ENCODE measurements at places on chromosomes 2 and 18.

DNA sequence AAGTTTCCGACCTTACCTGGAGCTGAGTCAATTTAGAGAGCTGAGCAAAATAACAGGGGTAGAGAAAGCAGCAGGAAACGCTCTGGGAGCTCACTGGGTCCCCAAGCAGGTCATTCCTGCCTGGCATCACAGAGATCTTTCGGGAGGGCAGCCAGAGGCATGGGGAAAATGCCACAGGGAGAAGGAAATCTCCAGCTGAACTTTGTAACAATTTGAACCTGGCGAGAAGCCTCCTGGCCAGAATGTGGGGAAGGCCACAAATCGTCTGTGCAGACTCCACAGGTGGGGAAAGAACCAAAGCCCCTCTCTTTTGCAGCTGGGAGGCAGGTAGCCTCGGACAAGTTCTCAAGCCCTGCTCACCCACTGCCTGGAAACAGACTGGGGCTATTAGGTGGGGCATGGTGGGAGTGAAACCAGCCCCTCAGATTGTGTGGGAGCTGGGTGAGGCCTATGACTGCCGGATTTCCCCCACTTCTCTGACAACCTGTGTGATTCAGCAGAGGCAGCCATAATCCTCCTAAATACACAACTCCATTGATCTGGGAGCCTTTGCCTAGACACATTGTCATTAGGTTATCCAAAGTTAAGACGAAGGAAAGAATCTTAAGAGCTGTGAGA is 53.9 kb downstream of the INO80D start:
- DNase-seq = no peak

- no peak for DNase-seq
These were observed 130.3 kb upstream of the BCL2L11 start for GRCh38 chr2:110990440-110990839.

DNA sequence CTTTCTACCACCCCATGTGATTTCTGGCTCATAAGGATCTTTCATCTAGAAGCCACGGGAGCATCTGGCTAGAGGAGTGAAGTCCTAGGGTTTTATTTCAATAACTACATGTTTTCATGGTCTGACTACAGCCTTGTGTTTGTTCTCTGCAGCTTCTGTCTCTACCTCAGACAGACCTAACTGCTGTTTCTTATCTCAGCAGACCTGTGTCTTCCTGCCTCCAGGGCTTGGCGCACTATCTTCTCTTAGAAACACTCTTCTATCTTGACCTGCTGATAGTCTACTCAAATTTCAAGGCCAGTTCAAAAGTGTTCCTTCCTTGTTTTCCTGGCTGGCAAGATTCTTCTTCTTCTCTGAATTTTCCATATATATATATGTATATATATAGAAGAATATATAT is 11.0 kb upstream of the TRIB2 start:
- DNase-seq = no peak

GRCh38 chr18:66795051-66795450 is 191.2 kb upstream of the CDH19 start:
- DNase-seq = no peak

GRCh38 chr2:216491793-216492596 is 6.6 kb upstream of the RPL37A start:
- no peak for DNase-seq

- no peak for DNase-seq
These were observed 174.5 kb downstream of the MYCN start for GRCh38 chr2:16114836-16115235.

DNA sequence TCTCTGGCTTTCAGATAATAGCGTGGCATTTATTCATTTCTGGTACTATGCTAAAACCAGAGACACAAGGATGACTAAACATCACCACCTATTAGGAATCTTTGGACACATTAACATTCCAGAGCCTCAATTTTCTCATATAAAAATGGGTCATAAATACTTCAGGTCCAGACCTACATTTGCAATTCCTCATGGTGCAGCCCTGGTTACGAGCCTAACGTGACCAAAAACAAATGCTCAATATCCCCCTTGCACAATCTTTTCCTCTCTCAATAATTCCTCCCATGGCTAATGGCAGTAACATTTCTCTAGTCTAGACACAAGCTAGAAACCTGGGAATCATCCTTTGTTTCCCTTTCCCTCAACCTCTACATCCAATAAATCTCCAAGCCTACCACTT is 112.8 kb upstream of the NABP1 start:
- DNase-seq = no peak

GRCh38 chr2:27967076-27967475 is 76.5 kb downstream of the BABAM2 start:
- DNase-seq = no peak

GRCh38 chr18:67476585-67476984 is 39.9 kb downstream of the DSEL start:
- DNase-seq = no peak

DNA sequence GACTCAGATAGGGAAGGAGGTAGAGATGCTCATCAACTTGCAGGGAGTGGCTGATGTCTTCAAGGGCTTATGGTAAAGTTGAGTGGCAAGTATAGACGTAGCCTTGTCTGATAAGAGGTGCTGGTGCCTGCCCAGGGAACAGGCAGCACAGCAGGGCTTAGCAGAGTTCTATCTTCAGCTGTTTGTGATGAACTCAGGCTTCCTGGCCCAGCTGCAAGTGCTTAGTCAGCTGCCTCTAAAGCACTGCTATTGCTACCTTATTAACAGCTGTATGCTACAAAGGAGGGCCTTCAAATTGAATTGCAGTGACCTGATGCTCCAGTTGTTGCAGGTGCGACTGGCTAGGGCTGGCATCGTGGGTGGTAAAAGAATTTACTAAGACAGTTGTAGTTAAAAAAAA is 82.1 kb downstream of the TSN start:
- no peak for DNase-seq

DNA sequence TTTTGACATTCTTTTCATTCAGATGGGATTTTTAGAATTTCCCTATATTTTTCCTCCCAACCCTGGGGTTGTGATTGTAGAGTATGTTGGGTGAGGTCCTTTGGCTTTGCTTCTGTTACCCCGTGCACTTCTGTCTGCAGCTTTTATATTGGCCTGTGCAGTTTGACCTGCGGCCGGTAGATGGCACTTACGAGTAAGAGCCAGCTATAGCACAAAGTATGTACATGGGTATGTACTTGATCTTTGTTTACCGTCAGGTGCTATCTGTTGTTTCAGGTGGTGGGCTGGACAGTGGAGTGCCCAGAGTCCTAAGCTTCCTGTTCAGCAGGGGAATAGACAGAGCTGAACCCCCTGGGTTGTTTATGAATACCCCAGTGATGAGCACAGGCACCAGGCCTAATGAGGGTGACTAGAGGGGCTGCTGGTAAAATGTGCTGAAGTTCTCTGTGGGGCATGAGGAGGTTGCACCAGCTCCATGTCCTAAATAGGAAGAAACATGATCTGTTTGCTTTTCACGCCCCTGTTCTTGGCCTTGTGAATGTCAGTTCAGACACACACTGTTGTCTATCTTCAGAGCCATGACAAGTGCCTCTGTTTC is 58.9 kb upstream of the THUMPD2 start:
- no peak for DNase-seq

DNA sequence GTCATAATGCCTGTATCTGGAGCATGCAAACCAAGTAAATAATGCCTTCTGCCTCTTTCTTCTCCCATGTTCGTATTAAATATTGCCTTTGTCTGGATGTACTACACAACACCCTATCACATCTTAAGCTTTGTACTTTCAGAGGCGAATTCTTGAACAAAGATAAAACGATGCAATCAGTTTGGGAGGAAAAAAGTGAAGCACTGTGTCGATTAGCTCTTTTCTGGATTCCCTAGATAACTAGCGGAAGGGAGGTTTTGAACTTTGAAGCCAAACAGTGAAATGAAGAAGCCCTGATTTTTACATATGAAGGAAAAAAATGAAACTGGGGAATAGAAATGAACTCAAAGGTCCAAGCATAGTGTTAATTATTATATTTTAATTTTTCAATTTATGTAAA is 44.7 kb downstream of the CAVIN2 start:
- DNase-seq = no peak

GRCh38 chr2:105749583-105750400 is 5.1 kb downstream of the NCK2 start:
- peak; percentile 52 for DNase-seq

GRCh38 chr18:64402636-64403035 is 253.7 kb upstream of the LINC00305 start:
- no peak for DNase-seq

GRCh38 chr18:21682371-21683051 is 22.1 kb downstream of the ABHD3 start:
- peak; percentile 21 for DNase-seq

GRCh38 chr2:230209422-230210051 is 10.2 kb downstream of the SP110 start:
- no peak for DNase-seq

GRCh38 chr18:9790261-9790660 is 82.2 kb downstream of the RAB31 start:
- DNase-seq = no peak

DNA sequence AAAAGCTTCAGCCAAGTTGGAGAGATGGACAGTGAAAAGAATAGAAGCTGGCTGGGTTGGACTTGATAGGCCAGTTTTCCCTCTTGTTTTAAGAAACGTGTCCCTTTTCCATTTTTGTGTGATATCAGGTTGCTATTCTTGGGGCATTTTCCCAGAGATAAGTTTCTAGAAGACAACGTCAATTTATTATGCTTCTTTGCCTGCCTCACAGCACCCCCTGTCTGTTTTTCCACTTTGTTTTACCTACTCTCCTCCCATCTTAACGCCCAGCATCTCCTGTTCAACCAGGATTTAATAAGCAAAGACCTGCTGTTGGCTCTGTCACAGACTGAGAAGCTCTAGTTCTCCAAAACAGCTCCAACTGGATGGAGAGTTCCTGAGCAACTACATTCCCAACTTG is 317.8 kb upstream of the ZNF521 start:
- no peak for DNase-seq

DNA sequence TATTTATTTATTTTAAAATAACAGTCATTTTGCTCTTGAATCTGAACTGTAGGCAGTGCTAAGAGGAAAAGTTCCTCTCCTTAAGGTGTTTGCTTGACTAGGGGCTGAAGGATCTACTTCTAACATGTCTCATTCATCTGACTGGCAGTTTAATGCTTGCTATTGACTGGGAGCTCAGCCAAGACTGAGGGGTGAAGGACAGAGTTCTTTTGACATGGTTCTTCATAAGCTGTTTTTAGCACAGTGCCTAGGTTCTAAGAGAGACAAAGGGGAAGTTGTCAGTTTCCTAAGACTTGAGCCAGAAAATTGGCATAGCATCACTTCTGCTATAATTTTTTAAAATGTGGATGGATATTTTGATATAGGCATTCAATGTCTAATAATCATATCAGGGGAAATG is 73.0 kb downstream of the COMMD1 start:
- DNase-seq = no peak

GRCh38 chr18:77763530-77764145 is 514.0 kb downstream of the GALR1 start:
- DNase-seq = no peak

- DNase-seq = no peak
These were observed 73.4 kb downstream of the SLC66A3 start for GRCh38 chr2:11228692-11229091.

GRCh38 chr2:164691346-164691887 is 70.1 kb upstream of the GRB14 start:
- DNase-seq = no peak

DNA sequence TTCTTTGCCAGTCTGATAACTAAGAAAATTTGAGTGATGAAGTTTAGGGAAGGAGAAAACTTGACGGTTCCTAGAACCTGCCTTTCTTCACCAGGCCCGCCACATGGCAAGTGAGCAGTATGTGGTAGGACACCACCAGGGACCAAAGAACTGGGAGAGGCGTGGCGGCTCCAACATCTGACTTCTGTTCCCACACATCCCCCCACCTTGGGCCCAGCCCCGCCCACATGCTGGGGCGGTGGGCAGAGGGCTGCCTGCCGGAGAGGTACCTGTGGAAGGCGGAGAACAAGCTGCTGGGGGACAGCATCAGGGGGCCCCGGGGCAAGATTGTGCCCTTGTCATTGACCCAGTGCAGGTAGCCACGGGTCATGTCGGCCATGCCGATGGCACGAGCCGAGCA is 75.0 kb downstream of the EMILIN2 start:
- no peak for DNase-seq

- no peak for DNase-seq
These were observed 133.6 kb upstream of the MYT1L start for GRCh38 chr2:2464643-2465042.
